Activated CD4-positive, alpha-beta T cell treated with anti-CD3 and anti-CD28 coated beads, Interleukin-2, Interleukin-4, amounts not matched to agents 100 ng/mL and 50 ng/mL, durations not matched to agents 16 hours and 8 hours (primary cell): ENCODE measurements at places on chromosomes 5 and 9.
A peak's percentile ranks its signal among the peaks of the same experiment; 100 is the strongest.

GRCh38 chr5:17860660-17861315, 226.5 kb downstream of the TAF11L14 start:
- DNase-seq: no peak

- DNase-seq: no peak
Observed at GRCh38 chr9:4157584-4158499, 142.0 kb downstream of the GLIS3 start.

- DNase-seq: no peak
Observed at GRCh38 chr9:31470051-31470450, 914.4 kb upstream of the ACO1 start.

- no peak for DNase-seq
Observed at GRCh38 chr5:132821791-132822190, 8.7 kb downstream of the SHROOM1 start.

- peak; percentile 68 for DNase-seq
Observed at GRCh38 chr9:89969156-89969675, 364.4 kb downstream of the GADD45G start.

DNA sequence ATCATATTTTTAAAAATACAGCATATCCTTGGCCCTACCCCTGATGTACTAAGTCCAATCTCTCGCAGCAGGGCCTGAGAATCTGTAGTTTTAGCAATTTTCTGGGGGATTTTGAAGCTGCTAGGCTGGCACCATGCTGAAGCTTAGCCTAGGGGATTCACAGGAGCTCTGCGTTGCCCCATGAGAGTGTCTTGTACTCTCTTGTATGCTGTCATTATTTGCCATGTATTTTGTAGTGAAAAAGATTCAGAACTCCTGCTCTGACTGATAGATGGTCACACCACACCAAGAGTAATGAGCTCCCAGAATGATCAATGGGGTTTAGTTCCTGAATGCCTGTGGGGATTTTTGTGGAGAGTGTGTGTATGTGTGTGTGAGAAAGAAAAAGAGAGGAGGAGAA, 20.7 kb upstream of the TRMT10B start:
- DNase-seq: no peak

DNA sequence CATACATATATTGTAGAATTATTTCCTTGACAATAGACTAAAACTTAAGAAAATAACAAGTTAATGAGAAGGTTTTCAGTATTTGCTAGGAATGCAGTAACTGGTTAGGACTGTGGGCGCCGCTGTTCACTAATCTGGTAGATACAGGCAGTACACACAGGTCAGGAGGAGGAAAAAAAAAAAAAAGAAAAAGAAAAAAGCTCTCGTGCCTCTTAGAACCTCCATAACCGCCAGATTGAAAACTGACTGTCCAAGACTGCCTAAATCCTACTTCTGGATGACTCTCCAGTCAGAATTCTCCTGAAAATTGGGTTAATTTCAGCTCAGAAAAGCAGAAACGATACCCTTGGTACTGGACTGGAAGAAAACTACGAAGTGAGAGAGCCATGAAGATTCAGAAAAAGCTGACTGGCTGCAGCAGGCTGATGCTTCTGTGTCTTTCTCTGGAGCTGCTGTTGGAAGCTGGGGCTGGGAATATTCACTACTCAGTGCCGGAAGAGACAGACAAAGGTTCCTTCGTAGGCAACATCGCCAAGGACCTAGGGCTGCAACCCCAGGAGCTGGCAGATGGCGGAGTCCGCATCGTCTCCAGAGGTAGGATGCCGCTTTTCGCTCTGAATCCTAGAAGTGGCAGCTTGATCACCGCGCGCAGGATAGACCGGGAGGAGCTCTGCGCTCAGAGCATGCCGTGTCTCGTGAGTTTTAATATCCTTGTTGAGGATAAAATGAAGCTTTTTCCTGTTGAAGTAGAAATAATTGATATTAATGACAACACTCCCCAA, at the start of gene PCDHGA1:
PCDHGA1 (plus strand) TSS at position 216 of the 782 bp plus-strand sequence.
- DNase-seq: peak; percentile 9

- DNase-seq: no peak
Observed at GRCh38 chr5:39073767-39074016, 507 bp downstream of the RICTOR start.

DNA sequence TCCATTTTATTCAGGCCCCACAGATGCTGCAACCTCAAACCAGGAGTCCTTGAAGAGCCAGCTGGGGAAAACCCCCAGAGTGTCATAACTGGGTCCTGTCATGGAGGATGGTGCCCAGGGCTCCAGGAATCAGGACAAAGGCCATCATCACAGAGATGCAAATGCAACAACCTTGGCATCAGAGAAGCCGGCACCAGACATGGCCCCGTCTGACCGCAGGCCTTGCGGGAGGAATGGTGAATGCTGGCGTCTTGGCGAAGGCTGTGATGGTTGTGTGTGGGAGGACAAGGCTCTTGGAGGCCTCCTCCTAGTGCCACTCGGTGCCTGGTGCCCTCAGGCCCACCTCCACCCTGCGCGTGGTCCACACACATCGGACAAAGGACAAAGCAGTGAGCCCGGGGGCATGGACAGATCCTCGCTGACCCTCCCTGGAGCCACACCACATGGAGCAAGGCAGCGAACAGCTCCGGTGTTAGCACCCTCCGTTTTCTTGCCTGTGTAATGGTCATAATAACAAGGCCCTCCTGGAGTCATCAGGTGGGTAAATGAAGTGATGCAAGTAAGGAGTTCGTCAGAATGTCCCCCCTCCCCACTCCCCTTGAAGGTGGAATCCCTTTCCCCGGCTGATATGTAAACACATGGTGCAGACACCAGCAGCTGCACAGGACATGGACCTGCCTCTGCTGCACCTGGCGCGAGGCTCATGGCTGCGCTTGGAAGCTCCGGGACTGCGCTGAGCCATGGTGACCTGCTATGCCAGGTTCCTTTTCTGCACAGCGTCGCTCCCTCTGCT, 380.7 kb downstream of the IRX2 start:
- no peak for DNase-seq
